ENCODE measurements at places on chromosomes 2 and 18.
A peak's percentile ranks its signal among the peaks of the same experiment; 100 is the strongest.

DNA sequence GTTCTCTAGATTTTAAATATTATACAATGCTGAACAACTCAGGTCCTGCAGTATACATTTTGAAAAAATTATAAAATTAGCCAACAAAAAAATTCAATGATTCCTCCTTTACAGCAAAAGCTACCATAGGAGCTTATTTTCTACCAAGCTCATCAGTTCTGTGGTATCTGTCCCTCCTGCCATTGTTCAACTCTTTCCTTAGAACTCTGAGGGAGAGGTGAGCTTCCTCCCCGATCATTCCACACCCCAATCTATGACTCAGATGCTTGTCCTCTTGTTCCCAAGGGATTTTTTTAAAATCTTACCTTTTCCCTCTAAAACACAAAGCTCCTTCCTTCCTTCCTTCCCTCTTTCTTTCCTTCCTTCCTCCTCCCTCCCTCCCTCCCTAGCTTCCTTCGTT lies 13.5 kb downstream of the DPP4 start:
- no peak for DNase-seq

GRCh38 chr18:66560094-66560493 lies 43.8 kb downstream of the CDH19 start:
- DNase-seq, result no peak

DNA sequence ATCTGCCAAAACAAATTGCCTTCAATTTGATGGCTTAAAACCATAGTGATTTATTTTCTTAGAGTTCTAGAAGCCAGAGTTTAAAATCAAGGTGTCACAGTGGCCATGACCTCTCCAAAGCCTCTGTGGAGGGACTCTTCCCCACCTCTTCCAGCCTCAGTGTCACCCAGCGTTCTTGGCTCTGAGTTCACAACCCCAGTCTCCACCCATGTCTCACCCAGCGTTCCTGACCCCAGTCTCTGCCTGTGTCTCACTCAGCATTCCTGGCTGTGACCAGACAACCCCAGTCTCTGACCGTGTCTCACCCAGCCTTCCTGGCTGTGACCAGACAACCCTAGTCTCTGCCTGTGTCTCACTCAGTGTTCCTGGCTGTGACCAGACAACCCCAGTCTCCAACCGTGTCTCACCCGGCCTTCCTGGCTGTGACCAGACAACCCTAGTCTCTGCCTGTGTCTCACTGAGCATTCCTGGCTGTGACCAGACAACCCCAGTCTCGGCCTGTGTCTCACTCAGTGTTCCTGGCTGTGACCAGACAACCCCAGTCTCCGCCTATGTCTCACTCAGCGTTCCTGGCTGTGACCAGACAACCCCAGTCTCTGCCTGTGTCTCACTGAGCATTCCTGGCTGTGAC lies 299.3 kb downstream of the GALR1 start:
- DNase-seq, result no peak

- no peak for DNase-seq
Measured at GRCh38 chr18:41974796-41975201, 19.8 kb downstream of the PIK3C3 start.

DNA sequence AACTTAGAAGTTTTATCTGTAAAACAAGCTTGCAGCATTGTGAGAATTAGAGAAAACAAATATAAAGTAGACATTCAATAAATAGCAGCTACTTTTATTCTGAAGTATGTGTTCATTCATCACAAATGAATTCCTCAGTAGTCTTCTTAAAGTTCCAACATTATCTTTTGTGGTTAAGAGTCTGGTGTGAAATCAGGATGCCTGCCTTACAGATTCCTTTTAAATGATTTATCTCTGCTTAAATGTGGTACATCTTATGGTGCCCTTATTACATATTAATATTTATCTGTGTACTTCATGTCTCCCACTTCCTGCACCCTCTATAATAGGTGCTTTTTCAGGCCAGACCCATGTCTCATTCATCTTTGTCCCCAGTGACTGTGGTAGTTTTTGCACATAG lies 595.0 kb downstream of the STK39 start:
- no peak for DNase-seq

DNA sequence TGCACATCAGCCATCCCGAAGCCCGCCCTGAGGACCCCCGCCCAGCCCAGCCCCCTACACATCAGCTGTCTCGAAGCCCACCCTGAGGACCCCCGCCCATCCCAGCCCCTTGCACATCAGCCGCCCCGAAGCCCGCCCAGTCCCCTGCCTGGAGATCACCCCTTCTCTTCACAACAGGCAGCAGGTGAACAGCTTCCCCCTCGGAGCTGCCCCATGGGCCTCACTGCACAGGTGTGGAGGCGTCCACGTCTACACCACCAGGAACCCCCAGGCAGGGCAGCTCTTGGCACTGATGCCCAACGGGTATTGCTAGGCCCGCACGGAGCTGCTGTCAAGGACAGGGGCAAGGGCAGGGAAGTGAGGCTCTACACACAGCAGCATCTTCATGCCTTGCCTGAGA lies 137.6 kb downstream of the HDAC4 start:
- DNase-seq, result no peak

DNA sequence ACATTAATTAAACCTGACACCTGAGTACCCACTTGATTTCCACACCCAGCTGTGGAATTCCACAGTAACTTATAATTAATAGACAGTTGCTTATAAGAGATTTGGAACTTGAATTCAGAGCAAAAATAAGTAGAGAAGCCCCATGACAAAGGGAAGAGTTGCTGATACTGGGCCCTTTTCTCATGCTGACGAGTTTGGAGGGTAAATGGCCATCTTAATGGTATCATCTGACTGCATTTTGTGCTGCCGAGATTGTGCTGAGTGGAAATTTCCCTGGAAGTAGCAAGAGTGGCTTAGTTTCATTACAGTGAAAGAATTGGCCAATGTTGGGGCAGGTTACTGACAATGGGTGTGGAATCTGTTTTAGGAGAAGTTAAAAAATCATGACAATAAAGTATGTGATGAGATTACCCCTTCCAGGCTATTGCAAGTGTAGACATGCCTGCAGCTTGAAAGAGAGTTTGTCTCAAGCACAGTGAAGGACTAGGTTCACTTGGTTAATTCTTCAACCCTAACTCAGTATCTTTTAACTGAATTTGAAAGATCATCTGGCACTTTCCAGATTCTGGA lies 49.9 kb downstream of the VSNL1 start:
- no peak for DNase-seq

DNA sequence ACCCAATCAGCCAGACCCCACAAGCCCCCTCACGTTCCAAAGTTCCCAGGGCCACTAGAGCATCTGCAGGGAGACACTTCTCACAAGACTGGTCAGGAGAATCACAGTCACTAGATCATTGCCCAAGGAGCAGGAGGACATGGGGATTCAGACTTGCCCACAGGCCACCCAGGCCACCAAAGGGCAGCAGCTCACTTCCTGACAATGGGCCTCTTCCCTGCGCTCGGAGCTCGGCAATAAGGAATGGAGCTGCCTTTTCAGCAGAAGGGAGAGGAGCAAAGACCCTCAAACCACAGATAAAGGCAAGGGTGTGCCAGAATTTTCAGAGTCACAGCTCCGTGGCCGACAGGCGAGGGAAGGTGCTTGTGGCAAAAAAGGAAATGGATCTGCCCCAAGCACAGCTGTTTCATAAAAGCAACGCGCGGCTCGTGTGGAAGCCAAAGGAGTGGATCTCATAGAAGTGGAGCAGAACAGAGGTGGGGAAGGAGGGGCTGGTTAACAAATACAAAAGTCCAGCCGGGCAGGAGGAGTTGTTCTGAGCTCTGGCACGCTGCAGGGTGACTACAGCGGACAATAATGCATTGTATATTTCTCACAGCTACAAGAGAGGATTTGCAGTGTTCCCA lies 72.1 kb downstream of the EDAR start:
- DNase-seq, result no peak

DNA sequence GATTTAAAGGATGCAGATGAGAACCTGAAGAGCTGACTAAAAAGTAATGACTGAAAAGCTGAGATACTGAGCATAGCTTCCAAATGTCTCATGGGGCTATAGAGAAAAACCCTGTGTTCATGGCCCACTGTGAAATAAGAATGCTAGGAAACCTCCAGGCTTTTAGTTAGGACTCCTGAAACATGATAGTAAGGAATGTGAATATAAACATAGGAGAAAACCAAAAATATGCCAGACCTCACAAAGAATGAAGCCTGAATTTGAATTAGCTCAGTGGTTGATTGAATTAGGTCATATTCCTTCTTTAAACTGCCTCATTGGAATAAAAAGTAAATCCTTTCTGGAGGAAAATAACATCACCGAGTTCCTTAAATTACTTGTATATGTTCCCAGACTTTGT lies 194.5 kb upstream of the NXPH2 start:
- DNase-seq, result no peak

- no peak for DNase-seq
Measured at GRCh38 chr2:41827354-41827971, 220.4 kb upstream of the PKDCC start.

GRCh38 chr18:48539406-48540250 lies 797 bp downstream of the CTIF start:
- DNase-seq, result no peak

GRCh38 chr2:217878915-217879590 lies 123.7 kb downstream of the TNS1 start:
- no peak for DNase-seq

GRCh38 chr2:38631976-38632375 lies 29.2 kb upstream of the HNRNPLL start:
- no peak for DNase-seq

- DNase-seq, result no peak
Measured at GRCh38 chr2:222451224-222451674, 26.9 kb downstream of the SGPP2 start.

GRCh38 chr2:184681642-184682321 lies 83.5 kb downstream of the ZNF804A start:
- DNase-seq, result no peak

GRCh38 chr2:23107327-23107941 lies 277.5 kb upstream of the KLHL29 start:
- DNase-seq, result no peak

GRCh38 chr2:201987426-201987825 lies 46.2 kb upstream of the FZD7 start:
- no peak for DNase-seq

DNA sequence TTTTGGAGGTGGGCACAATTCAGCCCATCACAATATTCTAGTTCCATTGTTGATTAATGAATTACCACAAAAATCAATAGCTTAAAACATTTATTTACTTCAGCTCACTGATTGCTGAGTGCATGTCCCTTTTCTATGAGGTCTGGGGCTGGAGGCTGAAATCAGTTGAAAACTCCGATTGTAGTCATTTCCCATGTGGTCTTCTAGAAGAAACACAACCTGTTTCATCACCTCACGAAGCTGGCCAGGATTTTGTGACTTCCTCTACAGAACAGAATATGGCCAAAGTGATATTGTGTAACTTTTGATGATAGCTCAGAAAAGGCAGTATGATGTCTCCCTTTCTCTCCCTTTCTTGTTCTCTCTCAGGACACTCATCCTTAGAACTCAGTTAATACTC lies 44.1 kb upstream of the CYRIA start:
- no peak for DNase-seq

GRCh38 chr18:11150271-11150615 lies 874 bp upstream of the PIEZO2 start:
- no peak for DNase-seq

DNA sequence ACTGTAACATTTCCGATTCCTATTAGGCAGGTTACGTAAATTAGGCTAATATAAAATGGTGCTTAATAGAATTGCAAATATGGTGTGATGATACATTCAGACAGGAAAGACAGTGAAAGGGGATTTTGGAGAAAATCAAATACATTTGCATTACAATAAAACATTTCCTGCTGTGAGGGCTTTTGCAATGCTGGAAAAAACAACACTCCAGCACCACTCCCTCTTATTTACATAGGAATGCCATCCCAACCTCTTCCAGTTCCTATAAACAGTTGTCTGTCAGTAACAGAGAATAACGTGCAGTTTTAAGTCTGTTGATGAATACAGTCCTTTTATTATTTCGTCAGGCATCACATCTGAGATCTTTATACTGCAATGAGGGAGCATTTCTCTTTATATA lies 298.8 kb upstream of the FANCL start:
- DNase-seq, result peak; percentile 31

DNA sequence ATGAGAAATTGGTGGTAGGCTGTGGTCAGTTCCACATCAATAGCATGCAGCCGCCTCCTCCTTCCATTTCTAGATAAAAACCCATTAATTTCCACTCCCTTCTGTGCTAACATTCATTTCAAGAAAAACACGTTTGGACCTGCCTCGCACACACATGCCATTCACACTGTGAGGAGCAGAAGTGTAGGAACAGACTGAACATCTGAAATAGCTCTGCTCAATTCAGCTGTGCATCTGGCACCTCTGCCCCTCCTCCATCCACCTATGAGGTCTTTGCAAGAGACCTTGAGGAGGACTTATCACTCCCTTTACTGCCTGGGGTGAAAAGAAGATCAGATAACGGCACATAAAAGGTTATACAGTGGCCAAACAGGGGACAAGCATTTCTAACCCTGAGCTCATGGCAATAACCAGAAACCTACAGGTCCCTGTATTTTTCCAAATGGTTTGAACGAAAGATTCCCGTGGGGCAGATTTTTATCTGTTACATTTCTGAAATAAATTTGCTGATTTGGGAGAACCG lies 30.8 kb upstream of the LRP2 start:
- DNase-seq, result no peak

DNA sequence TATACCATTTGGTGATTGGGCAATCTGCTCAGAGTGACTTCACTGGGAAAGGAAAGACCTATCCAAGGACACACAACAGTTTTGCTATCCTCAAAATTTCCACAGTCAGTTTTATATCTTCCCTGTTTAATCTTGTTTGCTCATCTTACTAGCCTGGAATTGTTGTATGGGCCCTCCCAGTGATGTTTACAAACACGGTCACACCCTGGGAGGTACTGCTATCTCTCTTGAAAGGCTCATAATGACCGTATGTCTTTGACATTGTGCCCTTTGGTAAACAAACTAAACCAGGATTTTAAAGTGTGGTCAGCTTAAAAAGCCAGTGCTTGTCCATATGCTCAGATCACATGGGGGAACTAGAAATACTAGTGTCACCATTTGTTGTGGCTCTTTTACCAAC lies 277.0 kb downstream of the CDH2 start:
- no peak for DNase-seq

DNA sequence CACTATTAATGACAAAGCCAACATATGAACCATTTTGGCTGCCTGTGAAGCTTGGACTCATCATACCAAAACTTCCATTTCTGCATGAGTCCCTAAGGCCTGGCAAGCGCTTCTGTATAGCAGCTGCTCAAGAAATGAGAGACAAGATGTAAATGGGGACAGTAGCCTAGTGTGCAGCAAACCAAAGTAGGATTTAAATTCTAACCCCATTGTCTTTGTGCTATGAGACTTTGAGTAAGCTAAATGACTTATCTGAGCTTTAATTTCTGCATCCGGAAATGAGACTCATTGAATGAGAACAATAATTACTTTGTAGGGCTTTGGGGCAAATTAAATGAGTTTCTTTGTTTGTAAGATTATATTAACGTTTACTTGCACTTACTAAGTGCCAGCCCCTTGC lies 536.4 kb upstream of the CDH7 start:
- DNase-seq, result no peak

DNA sequence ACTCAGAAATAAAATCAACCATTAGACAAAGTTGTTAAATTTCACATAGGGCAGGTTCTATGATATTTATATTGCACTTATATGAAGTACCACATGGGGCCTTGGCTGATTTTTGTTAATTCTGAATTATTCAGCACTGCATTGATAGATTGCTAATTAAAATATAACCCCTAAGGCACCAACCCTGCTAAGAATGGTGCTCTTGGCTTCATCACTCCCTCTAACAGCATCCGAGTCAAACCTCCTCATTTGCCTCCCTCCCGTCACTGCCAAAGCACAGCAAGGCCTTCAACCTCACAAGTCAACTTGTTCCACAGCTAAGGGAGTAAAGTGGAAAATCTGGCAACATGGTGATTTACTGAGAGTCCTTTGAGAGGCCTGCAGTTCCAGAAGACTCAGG lies 27.0 kb downstream of the MYO5B start:
- DNase-seq, result no peak
